Naive B cell (primary cell): ENCODE measurements at places on chromosomes 3 and 15. TPM values are rescaled to one million over a fixed set of nuclear protein-coding genes. Genes with fewer than 3 reads are reported as not detected.
A peak's percentile ranks its signal among the peaks of the same experiment; 100 is the strongest.

- no peak for DNase-seq
- peaks cover 27% of the 10 kb centered on the region for H3K4me1 ChIP-seq
- H3K27me3 ChIP-seq, result peaks cover 69% of the 10 kb centered on the region
- peak overlapping the region; percentile 91 for H3K4me3 ChIP-seq
These were observed 68.4 kb downstream of the HES1 start for GRCh38 chr3:194204042-194204987.

- peaks cover 4% of the 10 kb centered on the region for H3K36me3 ChIP-seq
- H3K4me1 ChIP-seq, result peaks cover 36% of the 10 kb centered on the region
- no peak overlapping the region for H3K27ac ChIP-seq
These were observed 16.8 kb upstream of the SRP14 start for GRCh38 chr15:40055576-40056293.

Gene TRPM1
- 0.12 TPM for polyA plus RNA-seq

DNA sequence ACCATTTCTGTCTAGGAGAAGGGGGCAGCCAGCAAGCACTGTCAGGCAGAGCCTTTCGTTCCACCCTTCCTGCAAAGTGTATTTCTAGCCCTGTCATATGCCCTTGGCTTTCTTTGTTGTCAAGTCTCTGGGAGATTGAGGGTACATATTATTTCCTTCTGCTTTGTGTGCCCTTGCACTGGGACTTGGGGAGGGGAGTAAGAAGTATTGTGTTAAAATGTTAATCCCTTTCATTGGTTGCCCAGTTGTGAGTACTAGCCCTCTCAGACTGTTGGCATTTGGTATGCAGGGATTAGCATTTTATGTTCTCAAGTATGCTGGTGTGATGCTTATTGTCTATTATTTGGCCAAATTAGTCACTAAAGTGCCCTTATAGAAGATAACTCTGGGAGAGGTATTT, 63.9 kb downstream of the RBM6 start:
- H3K27ac ChIP-seq, result no peak overlapping the region
- H3K4me3 ChIP-seq, result no peak overlapping the region
- no peaks in the 10 kb centered on the region for H3K4me1 ChIP-seq
- H3K27me3 ChIP-seq, result no peaks in the 10 kb centered on the region
- H3K36me3 ChIP-seq, result peaks cover 7% of the 10 kb centered on the region
- no peak for DNase-seq

- no peak overlapping the region for H3K27ac ChIP-seq
- H3K4me3 ChIP-seq, result no peak overlapping the region
- no peaks in the 10 kb centered on the region for H3K36me3 ChIP-seq
- DNase-seq, result no peak
- H3K27me3 ChIP-seq, result peaks cover 1% of the 10 kb centered on the region
These were observed 139.1 kb upstream of the TPM1 start for GRCh38 chr15:62903437-62903836.

GRCh38 chr3:137171834-137172603, 214.2 kb downstream of the IL20RB start:
- H3K4me3 ChIP-seq, result no peak overlapping the region
- peaks cover 5% of the 10 kb centered on the region for H3K27me3 ChIP-seq
- no peak for DNase-seq
- H3K36me3 ChIP-seq, result no peaks in the 10 kb centered on the region
- no peaks in the 10 kb centered on the region for H3K4me1 ChIP-seq

DNA sequence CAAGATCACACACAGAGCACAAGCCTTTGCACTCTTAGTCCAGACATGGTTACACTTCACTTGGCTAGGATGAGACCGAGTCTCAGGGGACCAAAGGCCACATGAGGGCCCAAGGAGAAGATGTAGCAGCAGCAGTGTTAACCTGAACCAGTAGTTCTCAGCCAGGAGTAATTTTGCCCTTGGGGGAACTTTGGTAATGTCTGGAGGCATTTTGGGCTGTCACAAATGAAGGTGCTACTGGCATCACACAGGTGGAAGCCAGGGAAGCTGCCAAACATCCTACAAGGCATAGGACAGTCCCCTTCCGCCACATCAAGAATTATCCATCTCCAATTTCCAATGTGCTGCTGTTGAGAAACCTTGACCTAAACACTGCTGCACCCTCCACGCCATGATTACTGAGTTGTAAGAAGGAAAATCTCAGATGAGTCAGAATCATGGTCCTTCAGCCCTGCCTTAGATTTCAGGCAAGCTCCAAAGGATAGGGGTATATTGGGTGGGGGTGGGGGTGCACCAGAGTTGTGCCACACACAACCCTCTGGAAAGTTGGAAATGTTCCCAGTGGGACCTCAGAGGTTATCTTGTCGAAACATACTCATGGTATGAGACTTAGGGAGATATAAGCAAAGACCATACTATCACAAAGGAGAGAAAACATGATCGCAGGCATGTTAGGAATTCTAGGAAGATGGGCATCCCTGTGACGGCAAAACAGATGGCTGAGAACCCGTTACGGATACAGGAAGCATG, 36.2 kb downstream of the SEMA5B start:
- peaks cover 86% of the 10 kb centered on the region for H3K27me3 ChIP-seq
- H3K36me3 ChIP-seq, result no peaks in the 10 kb centered on the region
- DNase-seq, result no peak
- H3K4me3 ChIP-seq, result no peak overlapping the region
- H3K4me1 ChIP-seq, result peaks cover 6% of the 10 kb centered on the region
- H3K27ac ChIP-seq, result no peak overlapping the region

DNA sequence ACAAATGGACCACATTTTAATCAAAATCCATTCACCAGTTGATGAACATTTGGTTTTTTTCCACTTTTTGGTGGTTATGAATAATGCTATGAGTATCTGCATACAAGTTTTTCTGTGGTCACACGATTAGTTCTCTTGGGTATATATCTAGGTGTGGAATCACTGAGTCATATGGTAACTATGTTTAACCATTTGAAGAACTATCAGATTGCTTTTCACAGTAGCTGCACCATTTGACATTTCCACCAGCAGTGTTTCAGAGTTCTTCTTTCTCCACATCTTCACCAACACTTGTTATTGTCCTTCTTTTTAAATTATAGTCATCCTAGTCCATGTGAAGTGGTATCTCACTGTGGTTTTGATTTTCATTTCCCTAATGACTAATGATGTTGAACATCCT, 33.3 kb upstream of the ATG7 start:
- no peaks in the 10 kb centered on the region for H3K36me3 ChIP-seq
- H3K4me3 ChIP-seq, result no peak overlapping the region
- no peak overlapping the region for H3K27ac ChIP-seq
- H3K4me1 ChIP-seq, result no peaks in the 10 kb centered on the region

DNA sequence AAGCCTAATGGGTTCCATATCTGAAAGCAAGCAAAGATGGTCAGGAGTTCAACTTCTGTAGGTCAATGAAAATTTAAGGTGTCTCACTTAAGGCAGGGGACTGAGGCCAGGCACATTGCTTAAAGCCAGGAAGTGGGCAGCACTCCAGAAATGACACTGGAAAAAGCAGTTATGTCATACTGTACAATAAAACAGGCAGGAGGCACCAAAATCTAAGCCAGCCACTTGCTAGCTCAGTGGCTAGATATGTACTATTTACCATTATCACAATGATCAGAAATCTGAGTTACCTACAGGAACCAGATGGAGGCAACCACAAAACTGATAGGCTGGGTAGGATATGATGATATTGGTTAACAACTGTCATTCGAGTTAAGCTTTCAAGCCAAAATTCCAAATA, 57.3 kb downstream of the FRMD5 start:
- DNase-seq, result no peak
- H3K4me1 ChIP-seq, result no peaks in the 10 kb centered on the region
- H3K36me3 ChIP-seq, result no peaks in the 10 kb centered on the region
- no peaks in the 10 kb centered on the region for H3K27me3 ChIP-seq

DNA sequence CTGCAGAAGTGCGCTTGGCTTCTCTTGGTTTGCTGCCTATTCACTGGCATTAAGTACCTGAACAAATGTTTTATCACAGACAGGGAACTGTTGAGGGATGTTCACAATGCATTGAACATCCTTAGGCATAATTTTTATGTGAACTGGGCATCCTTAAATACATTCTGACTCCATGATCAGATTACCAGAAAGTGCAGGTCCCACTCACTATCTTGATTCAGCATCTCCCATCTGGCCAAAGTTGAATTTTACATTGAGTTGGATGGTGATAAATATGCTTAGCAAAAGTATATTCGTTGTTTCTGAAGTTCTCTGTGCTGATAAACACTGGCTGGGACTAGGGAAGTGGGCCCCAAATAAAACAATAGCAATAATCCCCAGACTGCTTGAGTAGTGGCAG, 108.5 kb downstream of the RBMS3 start:
- H3K4me3 ChIP-seq, result no peak overlapping the region
- H3K27me3 ChIP-seq, result no peaks in the 10 kb centered on the region
- DNase-seq, result no peak
- H3K27ac ChIP-seq, result no peak overlapping the region
- no peaks in the 10 kb centered on the region for H3K4me1 ChIP-seq

DNA sequence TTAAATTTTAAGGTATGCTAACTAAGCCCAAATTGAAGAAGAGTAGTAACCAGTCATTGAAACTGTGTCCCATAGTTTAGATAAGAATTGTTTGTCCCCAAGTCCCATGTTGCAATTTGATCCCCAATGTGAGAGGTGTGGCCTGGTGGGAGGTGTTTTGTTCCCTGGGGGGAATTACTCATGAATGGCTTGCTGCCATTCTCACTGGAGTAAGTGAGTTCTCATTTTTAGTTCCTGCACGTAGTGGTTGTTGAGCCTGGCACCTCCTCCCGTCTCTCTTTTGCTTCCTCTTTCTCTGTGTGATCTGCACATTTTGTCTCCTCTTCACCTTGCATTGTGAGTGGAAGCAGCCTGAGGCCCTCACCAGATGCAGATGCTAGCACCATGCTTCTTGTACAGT, 1271.0 kb downstream of the NSUN3 start:
- H3K4me3 ChIP-seq, result no peak overlapping the region
- DNase-seq, result no peak
- H3K27me3 ChIP-seq, result no peaks in the 10 kb centered on the region
- H3K27ac ChIP-seq, result peak overlapping the region; percentile 74
- H3K36me3 ChIP-seq, result no peaks in the 10 kb centered on the region
- H3K4me1 ChIP-seq, result no peaks in the 10 kb centered on the region

- no peaks in the 10 kb centered on the region for H3K27me3 ChIP-seq
- no peak overlapping the region for H3K27ac ChIP-seq
- no peak for DNase-seq
- no peaks in the 10 kb centered on the region for H3K36me3 ChIP-seq
These were observed 242.0 kb downstream of the TUSC7 start for GRCh38 chr3:116951610-116952009.

DNA sequence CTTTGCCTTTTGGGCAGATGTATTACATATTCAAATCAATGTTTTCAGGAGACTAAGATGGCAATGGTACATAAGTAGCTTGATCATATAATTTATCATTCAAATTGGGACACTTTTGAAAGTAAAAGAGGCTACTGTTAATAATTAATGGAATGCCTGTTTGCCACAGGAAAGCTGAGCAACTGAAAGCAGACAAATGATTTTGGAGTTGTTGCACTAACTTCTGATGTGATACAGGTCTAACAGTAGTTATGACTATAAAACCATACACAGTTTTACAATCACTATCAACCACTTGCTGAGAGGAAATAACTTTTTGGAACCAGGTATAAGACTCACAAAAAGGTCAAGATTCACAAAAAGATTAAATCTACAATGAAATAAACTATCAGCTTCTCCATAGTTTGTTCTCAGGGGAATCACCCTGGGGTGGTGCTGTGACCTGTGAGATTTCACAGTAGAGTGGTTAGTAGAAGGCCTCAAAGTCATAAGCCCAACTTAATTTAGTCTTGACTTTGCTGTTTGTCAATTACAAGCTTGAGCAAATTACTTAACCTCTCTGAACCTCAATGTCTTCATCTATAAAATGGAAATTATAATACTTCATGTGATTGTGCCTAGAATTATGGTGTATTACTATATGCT, 42.7 kb downstream of the HHLA2 start:
- peaks cover 17% of the 10 kb centered on the region for H3K4me1 ChIP-seq
- no peak overlapping the region for H3K27ac ChIP-seq
- peak overlapping the region; percentile 6 for H3K4me3 ChIP-seq
- no peaks in the 10 kb centered on the region for H3K27me3 ChIP-seq
- H3K36me3 ChIP-seq, result no peaks in the 10 kb centered on the region
- no peak for DNase-seq

DNA sequence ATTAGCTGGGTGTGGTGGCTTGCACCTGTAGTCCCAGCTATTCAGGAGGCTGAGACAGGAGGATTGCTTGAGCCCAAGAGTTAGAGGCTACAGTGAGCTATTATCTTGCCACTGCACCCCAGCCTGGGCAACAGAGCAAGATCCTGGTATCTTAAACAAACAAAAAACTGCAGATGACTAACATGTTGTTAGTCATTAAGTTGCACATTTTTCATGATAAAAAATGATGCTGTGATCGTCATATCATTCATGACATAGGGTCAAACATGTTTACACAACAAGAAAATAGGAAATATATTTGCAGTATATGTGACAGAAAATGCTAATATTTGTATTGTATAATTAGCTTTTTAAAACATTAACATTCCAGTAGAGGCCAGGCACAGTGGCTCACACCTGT, 20.2 kb upstream of the DAPK2 start:
- DNase-seq, result no peak
- peaks cover 32% of the 10 kb centered on the region for H3K4me1 ChIP-seq
- no peak overlapping the region for H3K27ac ChIP-seq
- H3K4me3 ChIP-seq, result no peak overlapping the region

- no peak overlapping the region for H3K4me3 ChIP-seq
- no peak for DNase-seq
- H3K27ac ChIP-seq, result no peak overlapping the region
- H3K36me3 ChIP-seq, result no peaks in the 10 kb centered on the region
These were observed 1042.3 kb downstream of the DIPK2A start for GRCh38 chr3:145013931-145014330.

DNA sequence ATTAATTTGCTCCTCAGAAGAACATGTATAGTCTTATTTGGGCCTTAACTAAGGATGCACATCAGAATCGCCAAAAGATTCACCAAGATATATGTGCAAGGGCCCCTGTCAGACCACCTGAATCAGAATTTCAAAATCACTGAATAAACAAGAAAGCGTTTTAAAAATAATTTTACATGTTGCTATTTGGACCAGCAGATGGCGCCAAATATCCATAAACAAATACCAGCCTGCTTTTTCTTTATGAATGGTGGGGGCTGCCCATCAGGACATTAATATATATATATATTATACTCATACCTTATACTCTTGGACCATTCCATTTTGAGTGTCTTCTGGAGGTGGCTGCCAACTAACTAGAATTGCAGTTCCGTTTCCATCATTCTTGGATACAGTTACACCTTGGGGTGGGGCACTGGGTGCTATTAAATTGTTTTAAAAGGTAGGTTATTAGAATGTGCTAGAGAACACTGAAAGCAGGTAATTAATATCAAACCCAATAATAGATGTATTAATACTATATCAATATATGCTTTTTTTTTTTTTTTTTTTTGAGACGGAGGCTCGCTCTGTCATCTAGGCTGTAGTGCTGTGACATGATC, 1108.3 kb downstream of the ROBO1 start:
- H3K4me1 ChIP-seq, result no peaks in the 10 kb centered on the region
- H3K27ac ChIP-seq, result no peak overlapping the region
- no peaks in the 10 kb centered on the region for H3K27me3 ChIP-seq
- H3K4me3 ChIP-seq, result no peak overlapping the region

Gene MYLK
- polyA plus RNA-seq, result 2.1 TPM

Gene C3orf49
- not detected for polyA plus RNA-seq

- no peaks in the 10 kb centered on the region for H3K27me3 ChIP-seq
- DNase-seq, result no peak
- peaks cover 30% of the 10 kb centered on the region for H3K36me3 ChIP-seq
- H3K27ac ChIP-seq, result no peak overlapping the region
- H3K4me3 ChIP-seq, result no peak overlapping the region
These were observed 9.9 kb upstream of the GRM2 start for GRCh38 chr3:51696954-51697353.

- no peaks in the 10 kb centered on the region for H3K4me1 ChIP-seq
- no peak overlapping the region for H3K4me3 ChIP-seq
- no peaks in the 10 kb centered on the region for H3K27me3 ChIP-seq
- no peak overlapping the region for H3K27ac ChIP-seq
These were observed 759.6 kb downstream of the SQOR start for GRCh38 chr15:46394463-46394862.

Gene RLBP1
- not detected for polyA plus RNA-seq
